ENCODE measurements at places on chromosomes 13 and 19.

DNA sequence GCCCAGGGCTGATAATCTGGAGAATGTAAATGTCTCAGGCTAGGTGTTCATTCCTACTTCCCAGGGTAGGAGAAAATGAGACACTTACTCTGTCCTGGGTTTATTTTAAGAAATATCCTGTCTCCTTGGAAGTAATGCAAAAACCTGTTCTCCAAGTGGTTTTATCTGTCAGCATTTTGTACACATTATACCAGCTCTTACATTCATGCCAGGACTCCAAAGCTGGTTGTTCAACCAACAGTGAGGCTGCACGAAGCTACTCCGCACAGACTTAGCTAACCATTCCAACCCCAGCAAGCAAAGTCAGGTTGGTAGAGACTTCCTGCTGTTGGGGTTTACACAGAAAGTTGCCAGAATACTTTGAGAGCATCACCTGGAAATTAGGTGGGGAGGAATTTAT, 55.6 kb downstream of the SLC7A1 start:
- no peak for DNase-seq

- DNase-seq: no peak
Measured at GRCh38 chr13:80217614-80218456, 123.1 kb downstream of the SPRY2 start.

GRCh38 chr13:80399340-80400163, 58.6 kb upstream of the SPRY2 start:
- DNase-seq: no peak

DNA sequence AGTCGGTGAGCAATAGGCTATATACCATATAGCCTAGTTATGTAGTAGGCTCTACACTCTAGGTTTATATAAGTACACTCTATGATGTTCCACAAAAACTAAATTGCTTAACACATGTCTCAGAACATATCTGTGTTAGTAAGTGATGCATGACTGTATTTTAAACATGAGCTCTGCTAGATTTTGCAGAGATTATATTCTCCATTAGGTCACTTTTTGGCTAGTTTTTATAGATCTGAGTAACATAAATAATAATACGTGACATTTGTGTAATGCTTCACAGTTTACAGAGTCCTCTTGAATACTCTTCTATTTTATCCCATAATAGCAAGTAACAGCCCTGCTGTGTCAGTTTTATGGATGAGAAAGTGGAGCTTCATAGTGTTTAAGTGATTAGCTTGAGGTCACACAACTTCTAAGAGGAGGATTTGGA, 47.8 kb downstream of the NDFIP2 start:
- DNase-seq: no peak

- no peak for DNase-seq
Measured at GRCh38 chr19:33678796-33679585, 57.2 kb downstream of the CHST8 start.

DNA sequence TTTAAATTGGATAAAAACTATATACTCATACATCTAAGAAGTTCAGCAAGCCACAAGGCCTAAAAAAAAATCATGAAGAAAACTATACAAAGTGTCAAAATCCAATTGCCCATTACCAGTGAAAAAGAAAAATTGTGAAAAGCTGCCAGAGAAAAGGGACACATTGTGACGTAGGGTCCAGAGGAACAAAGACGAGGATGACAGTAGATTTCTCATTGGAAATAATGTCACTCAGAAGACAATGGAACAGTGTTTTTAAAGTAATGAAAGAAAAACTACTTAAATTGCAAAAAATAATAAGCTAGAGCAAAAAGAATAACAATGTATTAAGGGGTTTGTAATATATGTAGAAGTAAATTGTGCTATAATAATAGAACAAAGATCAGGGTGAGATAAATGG, 195.2 kb downstream of the EFNB2 start:
- no peak for DNase-seq

DNA sequence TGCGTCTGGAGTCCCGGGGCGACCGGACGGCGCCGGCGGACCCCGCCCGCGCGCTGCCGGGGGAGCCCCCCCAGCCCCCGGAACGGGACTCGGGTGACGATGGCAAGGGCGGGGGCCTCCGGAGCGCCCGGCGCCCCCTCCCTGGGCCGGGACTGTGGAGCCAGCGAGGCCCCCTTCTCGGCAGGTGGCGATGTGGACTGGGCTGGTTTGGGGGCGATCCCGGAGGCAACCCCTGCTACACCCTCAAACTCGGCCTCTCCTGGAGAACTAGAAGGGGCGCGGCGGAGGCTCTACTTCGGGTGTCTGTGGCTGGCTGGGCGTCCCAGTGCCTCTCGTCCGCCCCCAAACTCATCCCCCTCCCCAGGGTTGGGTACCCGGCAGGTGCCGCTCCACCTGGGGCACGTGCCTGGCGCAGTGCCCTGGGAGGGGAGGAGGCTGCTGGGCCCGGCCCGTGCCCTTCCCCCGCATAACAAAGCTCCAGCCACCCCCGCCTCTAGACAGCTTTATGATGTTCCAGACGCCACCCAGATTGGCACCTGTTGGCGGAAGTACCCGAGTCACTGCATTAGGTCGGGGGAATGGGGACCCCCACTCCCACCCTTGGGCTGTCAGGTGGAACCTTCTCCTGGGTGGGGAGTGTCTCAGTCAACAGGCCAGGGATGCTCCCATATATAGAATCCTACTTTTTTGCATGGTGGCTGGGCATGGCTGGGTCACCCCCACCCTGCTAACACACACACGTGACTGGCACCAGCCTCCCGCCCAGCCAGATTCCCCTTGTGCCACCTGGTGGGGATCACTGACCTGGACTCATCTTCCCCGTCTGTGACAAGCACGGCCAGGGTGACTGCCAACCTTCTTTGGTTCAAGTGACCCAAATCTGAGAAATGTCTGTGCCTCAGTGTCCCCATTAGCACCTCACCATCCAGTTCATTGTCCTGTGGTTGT, 722 bp downstream of the PKN1 start:
- DNase-seq: no peak

- no peak for DNase-seq
Measured at GRCh38 chr13:59631271-59631670, 532.5 kb downstream of the DIAPH3 start.

DNA sequence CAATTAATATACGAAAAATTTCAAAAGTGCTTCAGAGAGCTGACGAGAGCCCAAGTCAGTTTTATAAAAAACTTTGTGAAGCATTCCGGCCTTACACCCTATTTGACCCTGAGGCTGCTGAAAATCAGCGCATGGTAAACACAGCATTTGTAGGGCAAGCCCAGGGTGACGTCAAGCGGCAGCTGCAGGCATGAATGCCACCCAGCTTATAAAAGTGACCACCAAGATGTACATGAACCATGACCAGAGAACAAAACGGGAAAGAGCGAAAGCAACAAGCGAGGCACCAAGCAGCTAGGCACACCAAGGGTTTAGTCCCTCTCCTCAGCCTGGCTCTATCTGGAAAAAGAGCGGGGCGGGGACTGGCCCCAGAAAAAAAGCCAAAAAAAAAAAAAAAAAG, 6.0 kb downstream of the SIGLEC11 start:
- no peak for DNase-seq

DNA sequence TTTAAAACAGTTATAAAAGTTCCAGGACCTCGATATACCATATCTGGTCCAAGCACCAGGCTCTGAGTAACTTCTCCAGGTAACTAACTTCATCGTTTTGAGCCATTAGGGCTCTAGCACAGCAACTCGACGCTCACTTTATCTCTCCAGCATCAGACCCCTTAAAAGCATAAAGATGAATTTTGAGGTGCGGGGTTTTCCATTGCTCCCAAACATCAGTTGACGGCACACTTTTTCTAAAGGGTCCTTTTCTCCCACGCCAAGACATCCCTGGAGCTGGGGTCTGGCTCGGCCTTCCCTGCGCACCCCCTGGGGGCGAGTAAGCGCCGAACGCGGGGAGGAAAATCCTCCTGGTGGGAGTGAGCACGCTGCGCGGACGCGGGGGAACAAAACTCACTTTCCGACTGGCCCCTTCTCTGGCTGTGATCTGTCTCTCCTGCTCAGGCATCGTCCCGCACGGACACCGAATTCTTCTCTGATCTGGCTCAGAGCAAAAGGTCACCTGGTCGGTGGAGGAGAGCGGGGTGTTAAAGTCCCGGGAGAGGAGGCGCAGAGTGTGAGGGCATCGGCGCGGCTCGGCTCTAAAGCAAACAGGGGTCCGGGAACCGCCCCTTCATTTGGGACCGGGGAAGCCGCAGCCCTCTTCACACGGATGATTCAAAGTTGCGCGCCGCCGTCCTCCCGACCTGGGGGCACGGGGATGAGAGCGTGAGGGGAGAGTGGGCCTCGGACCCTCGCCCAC, at the start of gene ATP7B:
ATP7B (minus strand) TSS at position 561 of the 742 bp plus-strand sequence; CDS start at position 448, 113 bp downstream.
- no peak for DNase-seq

GRCh38 chr13:32669030-32669646, 82.9 kb downstream of the PDS5B start:
- DNase-seq: no peak

DNA sequence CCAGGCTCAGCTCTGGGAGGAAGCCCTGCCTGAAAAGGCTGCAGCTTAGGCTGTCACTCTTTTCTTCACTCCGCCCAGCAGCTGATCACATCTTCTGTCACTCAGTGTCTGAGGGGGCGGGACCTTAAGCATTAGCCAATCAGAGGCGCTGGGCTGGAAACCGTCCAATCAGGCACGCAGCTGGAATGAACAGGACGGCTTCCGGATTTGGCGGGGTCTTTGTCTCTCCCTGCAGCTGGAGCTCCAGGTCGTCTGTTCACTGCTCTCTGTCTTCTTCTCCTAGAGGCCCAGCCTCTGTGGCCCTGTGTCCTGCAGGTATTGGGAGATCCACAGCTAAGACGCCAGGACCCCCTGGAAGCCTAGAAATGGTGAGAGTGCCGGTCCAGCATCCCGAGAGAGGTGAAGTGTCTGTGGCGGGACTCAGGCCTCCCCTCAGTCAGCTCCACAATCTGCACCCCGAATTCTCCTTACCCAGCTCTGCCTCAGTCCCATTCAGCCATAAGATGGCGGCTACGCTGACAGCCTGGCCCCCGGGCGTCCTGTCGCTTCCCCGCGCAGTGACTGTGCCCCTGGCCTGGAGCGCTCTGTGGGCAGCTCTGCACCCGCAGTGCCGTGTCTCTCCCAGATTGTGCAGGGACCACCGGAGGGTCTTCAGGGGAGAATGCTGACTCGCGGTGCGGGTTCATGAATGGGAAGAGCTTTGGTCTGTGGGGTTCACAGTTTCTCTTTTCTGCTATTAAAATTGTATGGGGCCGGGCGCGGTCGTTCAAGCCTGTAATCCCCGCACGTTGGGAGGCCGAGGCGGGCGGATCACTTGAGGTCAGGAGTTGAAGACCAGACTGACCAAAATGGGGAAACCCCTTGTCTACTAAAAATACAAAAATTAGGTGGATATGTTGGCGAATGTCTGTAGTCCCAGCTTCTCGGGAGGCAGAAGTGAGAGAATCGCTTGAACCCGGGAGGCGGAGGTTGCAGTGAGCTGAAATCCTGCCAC, at the start of gene ZNF66:
ZNF66 (plus strand) TSS at position 222 of the 994 bp plus-strand sequence; CDS start at position 366, 144 bp downstream.
- peak; percentile 93 for DNase-seq

- DNase-seq: no peak
Measured at GRCh38 chr13:36124236-36124822, 6.9 kb downstream of the DCLK1 start.

DNA sequence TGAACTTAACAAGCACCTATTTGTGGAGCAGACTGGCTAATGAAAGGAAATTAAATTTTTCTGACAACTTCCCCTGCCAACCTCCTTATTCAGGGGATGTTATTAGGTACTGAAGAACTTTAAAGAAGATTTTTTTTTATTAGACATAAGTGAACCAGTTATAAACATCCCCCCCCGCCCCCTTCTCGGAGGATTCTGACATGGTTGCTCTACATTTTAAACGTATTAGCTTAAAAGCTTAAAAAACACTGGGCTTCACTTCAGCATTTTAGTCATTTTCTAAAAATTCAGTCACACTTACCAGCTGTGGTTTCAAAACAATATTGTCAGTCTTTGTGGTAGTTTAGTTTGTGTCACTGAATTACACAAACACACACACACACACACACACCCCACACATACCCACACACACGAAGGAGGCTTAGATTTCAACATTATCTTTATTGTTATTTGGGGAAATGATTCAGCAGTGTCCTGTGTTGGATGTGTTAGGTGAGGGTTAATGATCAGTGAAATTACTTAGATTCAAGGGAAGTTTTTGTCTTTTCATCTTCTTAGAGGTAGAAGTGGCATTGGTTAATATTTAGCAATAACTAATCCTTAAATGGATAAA, 145.7 kb downstream of the PCCA start:
- no peak for DNase-seq

- no peak for DNase-seq
Measured at GRCh38 chr13:59178344-59178743, 985.4 kb downstream of the DIAPH3 start.

DNA sequence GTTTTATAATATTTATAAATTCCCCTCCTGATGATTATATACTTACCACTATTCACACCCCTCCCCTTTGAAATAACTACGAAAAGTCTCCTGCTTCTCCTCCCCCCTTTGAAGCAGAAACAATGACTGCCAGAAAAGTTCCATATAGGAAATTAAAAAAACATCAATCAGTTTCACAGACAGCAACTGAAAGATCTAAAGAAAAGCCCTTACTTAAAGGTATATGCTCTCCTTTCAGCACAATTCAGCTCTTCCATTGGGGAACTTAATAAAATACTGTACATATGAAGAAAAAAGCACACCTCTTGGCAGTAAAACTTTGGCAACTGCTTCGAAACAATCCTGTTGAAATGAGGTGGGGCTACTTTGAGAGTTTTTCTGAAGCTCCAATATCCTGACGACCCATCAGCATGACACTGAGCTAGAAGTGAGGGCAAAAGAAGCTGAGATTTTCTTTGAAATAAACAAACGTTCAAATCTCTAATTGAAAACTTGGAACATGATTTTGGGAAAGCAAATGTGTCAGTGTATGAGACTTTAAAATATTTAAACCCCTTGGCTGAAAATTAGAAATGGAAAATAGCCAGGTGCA, 147.6 kb upstream of the RXFP2 start:
- no peak for DNase-seq

GRCh38 chr19:29781386-29782259, 30.2 kb upstream of the CCNE1 start:
- DNase-seq: no peak

GRCh38 chr19:53875602-53876325, 6.2 kb upstream of the PRKCG start:
- DNase-seq: no peak

GRCh38 chr13:98364647-98365046, 187.6 kb upstream of the RNF113B start:
- DNase-seq: no peak

DNA sequence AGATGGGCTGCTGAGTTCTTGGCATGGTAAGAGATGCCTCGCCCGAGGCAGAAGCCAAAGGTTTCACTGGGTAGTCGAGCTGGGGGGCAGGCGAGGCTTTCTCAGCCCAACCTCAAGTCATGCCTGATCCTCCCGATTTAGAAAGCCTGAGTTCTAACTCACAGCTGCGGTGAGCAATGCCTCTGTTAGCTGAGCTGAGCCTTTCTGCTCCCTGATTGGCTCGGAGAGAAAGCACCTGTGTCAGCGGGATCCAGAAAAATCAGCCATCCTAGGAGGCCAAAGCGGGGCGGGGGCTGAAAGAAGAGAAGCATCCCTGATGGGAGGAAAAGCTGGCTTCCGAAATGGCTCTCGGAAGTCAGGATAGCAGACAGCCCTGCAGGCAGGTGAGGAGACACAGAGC, 44.7 kb downstream of the CACNA1A start:
- no peak for DNase-seq

GRCh38 chr19:9958379-9958821, 22.1 kb upstream of the OLFM2 start:
- no peak for DNase-seq

Measured in activated CD4-positive, alpha-beta T cell treated with anti-CD3 and anti-CD28 coated beads, Interleukin-2, amount 50 U/mL, for 24 hours (primary cell).